ENCODE measurements at places on chromosomes 13 and 19.

GRCh38 chr13:40549500-40550094, 116.8 kb downstream of the FOXO1 start:
- no peak for DNase-seq

DNA sequence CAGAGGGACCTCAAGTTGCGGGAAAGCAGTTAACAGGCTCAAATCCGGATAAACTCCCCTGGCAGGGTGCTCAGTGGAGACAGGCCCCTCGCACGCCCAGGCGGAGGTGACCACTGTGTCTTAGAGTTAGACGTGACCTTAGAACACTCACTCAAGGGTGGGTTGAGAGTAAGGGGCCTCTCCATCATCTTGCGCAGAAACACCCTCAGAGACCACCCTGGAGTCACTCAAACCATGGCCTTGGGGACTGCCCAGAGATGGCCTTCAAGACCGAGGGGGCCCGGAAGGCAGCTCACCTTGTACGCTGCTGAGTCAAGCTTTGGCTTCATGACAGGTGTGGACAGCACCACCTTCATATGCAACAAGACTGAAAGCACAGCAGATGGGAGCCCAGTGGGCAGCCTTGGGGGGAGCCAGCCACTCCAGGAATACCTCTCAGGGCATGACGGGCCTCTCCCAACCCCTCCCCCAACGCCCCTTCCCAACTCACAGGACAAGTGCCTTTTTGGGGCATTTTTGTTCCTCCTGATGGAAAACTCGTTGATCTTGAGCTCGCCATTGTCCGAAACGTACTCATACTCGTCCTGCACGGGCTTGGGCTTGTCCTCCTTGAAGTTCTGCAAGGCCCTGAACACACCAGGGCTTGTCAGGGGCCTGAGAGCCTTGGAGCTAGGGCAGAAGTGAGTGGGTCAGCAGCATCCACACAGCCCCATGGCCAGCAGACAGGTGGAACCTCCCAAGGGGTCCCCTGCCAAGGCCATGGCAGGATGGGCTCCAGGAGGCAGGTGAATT, 229.2 kb downstream of the TUBA3C start:
- DNase-seq: no peak

DNA sequence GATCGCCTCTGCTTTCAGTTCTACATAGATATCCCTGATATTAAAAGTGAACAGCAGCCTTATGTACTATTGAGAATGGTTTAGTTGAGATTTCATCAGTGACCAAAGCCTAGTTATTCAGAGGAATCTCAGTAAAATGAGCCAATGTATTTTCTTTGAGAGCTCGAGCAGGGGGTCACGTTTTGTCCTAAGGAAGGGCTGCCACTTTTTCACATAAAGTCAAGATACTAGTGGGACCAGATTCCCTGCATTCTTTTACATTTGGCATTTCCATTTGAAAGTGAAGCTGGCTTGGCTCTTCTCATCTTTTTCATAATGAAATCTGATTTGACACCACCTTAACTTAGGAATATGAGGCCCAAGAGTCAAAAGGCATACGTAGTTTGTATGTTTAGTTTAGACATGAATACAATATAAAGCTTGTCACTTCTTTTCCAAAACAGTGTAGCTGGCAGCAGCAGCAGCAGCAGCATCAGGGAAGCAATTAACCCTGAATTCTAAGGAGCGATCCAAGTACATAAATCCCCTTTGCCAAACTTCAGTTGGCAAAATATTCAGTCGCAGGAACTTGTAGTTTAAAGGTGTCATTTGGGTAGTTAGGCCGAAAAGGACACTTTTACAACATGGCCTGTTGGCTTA, 1752.2 kb upstream of the PCDH20 start:
- no peak for DNase-seq

DNA sequence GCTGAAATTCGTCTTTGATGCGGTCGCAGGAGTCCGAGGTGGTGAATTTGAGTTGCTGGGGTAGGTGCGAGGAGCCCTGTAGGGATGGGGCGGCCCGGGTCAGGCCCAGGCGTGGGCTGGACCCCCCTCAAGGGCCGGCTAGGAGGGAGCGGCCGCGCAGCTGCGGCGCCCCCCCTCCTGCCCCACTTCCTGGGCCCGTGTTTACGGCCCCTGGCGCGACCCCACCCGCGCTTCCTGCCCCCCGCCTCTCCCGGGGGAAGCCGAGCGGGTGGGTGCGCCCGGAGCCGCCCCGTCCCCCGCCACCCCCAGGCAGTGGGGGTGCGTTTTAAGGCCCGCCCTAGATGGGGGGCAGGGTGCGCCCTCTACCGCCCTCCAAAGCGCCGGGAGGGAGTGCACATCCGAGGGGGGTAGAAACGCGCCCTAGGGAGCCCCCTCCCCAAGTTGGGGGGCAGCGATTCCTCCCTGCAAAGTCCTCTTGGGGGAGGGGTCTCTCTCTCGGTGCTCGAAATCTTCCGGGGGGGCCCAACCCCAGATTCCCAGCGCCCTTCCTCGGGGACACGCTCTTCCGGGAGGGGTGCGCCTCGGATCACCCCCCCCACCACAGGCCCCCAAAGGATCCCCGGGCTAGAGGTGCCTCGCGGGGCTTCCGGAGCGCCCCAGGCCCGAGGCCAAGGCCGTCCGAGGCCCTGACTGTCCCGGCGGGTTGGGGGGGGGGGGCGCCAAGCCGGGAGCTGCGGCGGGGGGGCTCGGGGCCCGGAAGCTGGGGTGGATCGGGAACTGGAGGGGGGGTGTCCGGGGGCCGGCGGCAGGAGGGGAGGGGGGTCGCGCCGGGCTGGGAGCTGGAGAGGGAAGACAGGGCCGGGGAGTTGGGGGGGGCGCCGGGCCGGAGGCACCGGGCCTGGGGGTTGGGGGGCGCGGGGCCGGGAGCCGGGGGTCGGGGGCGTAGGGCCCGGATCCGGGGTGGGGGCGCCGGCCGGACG, 823 bp downstream of the TLE5 start:
- DNase-seq: no peak

DNA sequence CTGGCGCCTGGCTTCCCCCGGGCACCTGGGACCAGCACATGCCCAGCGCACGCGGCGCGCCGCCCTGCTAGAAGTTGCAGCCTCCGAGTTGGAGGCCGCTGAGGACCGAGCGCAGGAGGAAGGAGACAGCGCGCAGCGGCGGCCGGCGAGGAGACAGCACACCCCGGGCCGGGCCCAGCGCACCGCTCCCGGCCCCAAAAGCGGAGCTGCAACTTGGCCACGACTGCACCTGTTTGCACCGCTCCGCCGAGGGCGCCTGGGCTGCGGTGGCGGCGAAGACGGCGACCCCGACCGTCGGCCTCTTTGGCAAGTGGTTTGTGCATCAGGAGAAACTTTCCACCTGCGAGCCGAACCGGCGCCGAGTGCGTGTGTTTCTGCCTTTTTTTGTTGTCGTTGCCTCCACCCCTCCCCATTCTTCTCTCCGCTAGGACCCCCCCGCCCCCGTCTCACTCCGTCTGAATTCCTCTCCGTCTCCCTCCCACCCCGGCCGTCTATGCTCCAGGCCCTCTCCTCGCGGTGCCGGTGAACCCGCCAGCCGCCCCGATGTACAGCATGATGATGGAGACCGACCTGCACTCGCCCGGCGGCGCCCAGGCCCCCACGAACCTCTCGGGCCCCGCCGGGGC, at the start of gene SOX1:
Gene SOX1 (plus strand): TSS at position 34 of the 626 bp plus-strand sequence. CDS start 510 bp downstream, at position 544.
- DNase-seq: no peak

- DNase-seq: no peak
Observed at GRCh38 chr19:1474011-1474764, 4.8 kb downstream of the C19orf25 start.

- no peak for DNase-seq
Observed at GRCh38 chr13:53545340-53545941, 516.8 kb downstream of the OLFM4 start.

GRCh38 chr13:78586706-78587105, 16.6 kb downstream of the POU4F1 start:
- DNase-seq: no peak

DNA sequence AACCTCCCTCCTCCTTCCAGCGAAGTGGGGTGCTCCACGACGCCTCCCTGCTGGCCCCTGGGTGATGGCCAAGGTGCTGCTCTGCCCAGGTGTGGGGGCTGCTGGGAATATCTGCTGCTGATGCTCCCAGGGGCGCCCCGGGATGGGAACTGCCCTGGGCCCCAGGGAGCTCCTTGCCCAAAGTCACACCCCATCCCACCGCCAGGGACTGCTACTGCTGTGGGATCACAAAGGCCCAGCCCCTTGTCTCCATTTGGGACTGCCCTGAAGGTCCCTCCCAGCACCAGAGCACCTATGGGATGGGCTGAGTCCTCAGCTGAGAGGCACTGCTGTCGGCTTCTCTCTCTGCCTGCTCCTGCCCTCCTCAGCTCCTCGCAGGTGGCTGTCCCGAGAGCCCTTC, 19.0 kb downstream of the CHST8 start:
- no peak for DNase-seq

- DNase-seq: no peak
Observed at GRCh38 chr19:57465680-57466381, 8.9 kb upstream of the VN1R1 start.

GRCh38 chr13:113539822-113540221, 44.7 kb upstream of the TFDP1 start:
- no peak for DNase-seq

- DNase-seq: no peak
Observed at GRCh38 chr13:85615031-85615430, 184.2 kb downstream of the SLITRK6 start.

GRCh38 chr13:96816261-96816660, 178.0 kb downstream of the OXGR1 start:
- DNase-seq: peak; percentile 21

- DNase-seq: no peak
Observed at GRCh38 chr19:45824531-45825262, 9.6 kb upstream of the RSPH6A start.

- DNase-seq: no peak
Observed at GRCh38 chr13:36509369-36509768, 77.1 kb downstream of the CCNA1 start.

DNA sequence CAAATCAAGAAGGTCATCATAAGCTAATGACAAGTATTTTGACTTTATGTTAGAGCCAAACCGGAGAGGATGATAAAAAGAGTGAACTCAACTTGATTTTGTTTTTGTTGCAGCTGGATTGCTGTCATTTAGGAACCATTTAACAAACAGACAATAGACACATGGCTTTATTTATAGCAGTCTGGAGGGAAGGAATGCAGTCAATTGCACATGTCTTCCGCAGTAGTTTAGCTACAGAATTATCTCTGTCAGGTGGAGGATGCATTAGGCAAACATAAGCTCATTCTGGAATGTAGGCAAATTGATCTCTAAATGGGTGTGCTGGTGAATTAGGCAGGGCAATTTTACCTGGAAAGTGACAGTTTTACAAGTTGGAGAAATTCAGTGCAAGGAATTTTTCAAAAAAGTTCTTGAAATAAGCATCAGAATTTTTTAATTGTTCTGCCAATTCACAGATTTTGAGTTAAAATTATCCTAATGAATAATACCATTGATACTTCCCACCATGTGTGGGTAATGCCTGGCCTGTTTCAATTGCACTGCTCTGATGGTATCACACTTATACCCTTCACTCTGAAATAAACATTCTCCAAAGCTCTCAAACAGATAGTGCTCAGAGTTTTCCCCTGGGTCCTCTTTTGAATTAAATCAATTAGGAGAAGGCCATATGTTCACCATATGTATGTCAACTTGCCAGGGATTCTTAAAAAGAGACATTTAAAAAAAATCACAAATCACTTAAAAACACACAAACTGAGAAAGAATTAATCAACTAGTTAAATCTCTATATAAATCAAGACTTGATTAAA, 318.3 kb downstream of the NDFIP2 start:
- DNase-seq: no peak

- DNase-seq: no peak
Observed at GRCh38 chr13:45748941-45749759, 47.0 kb downstream of the CBY2 start.

DNA sequence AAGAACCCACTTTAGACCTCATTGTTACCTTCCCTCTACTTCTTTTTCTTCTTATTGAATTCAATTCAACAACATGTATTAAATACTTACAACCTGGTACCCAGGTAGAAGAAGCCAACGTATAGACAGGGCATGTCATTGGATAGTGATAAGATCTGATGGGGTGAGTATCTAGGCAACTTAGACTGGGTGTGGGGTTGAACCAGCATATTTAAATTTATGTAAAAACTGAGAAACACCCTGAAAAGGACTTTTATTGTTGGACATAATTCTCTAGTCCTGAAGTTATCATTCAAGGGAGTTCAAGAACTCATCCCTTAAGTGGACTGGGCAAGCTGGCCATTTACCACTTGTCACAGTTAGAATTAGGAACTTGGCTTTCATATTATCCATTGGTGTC, 139.2 kb downstream of the ZIC5 start:
- no peak for DNase-seq

- no peak for DNase-seq
Observed at GRCh38 chr19:19234220-19234816, 22.6 kb downstream of the NCAN start.

DNA sequence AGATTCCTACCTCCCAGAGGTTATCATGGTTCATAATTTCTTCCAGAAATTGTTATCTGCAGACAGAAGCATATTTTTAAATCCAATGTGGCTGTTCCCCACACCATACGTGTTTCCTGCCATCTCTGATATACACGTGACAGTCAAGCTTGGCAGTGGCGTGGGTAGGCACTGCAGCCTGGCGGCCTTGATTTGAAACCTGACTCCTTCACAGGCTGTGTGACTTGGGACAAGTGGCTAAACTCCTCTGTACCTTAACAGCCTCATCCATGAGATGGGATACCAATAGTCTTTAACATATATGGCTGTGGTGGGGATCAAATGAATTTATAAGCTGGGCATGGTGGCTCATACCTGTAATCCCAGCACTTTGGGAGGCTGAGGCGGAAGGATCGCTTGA, 33.2 kb downstream of the DPF1 start:
- no peak for DNase-seq

- no peak for DNase-seq
Observed at GRCh38 chr19:40599902-40600569, 1.1 kb upstream of the LTBP4 start.

DNA sequence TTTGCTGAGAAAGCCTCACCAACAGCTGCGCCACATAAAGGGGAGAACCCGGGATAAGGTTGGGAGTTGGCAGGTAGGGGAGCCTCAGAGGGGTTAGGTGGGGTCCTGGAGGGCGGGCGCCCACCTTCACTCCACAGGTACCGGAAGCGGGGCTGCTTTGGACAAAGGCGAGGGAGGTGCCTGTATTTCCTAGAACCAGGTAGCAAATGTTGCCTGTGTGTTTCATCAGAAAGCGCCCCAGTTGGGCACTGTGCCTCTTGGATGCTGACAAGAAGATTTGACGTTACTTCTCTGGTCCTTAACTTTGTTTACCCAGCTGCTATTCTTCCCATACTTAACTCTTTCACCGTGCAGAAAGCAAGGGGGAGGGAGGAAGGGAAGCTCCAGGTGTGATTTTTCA, 278.9 kb downstream of the ZNF536 start:
- no peak for DNase-seq

All from thoracic aorta (tissue), 2 donors.